Fibroblast of the conjunctiva (primary cell): ENCODE measurements at places on chromosomes 13 and 19.

DNA sequence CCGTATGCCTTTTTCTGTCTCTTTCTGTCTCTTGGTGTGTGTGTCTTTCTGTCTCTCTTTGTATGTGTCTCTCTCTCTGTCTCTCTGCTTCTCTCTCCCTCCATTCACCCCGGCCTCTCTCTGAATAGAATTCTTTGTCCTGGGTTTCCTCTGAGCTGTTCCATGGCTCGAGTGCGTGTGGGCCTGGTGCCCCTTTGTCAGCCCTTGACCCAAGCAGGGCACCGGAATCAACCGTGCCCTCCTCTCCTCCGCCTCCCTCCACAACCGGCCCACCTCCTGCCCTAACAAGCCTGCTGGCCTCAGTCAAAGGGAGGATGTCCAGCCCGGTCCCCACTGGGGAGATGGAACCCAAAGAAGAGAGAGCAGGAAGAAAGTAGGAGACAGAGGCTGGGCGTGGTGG is 3.2 kb downstream of the AXL start:
- no peak for DNase-seq

DNA sequence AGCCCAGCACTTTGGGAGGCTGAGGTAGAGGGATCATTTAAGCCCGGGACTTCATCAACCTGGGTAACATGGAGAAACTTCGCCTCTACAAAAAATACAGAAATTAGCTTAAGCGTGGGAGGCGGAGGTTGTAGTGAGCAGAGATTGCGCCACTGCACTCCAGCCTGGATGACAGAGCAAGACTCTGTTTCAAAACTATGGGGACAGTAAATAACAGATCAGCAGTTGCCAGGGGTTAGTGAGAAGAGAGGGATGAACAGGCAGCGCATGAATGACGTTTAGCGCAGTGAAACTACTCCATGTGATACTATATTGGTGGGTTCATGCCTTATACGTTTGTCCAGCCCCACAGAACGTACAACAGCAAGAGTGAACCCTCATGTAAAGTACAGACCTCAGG is 7.1 kb upstream of the ICAM3 start:
- DNase-seq, result no peak

GRCh38 chr19:10043286-10043927 is 30.1 kb downstream of the RDH8 start:
- DNase-seq, result no peak

GRCh38 chr13:36998624-36999041 is 507 bp downstream of the ALG5 start:
- DNase-seq, result no peak

GRCh38 chr13:80901111-80901510 is 560.2 kb upstream of the SPRY2 start:
- DNase-seq, result no peak

DNA sequence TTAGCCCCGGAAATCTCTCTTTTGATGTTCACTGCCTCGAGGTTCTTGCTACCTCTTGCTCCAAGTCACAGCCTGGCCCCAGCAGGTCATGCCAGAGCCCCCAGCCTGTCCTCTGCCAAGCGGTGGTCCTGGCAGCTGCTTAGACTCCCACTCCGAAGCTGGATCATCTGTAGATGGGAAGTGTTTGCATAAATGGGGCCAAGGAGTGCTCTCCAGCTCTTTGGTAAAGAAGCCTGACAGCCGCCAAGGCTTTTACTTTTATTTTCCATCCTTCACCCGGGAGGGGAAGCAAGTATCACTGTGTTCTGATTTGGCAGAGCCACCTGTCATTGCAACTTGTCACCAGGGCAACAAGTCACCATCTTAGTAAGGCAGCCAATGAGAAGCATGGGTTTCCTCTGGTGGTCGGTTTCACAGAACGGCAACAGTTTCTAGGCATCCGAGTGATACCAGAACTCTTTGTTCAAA is 10.6 kb upstream of the RETN start:
- no peak for DNase-seq

DNA sequence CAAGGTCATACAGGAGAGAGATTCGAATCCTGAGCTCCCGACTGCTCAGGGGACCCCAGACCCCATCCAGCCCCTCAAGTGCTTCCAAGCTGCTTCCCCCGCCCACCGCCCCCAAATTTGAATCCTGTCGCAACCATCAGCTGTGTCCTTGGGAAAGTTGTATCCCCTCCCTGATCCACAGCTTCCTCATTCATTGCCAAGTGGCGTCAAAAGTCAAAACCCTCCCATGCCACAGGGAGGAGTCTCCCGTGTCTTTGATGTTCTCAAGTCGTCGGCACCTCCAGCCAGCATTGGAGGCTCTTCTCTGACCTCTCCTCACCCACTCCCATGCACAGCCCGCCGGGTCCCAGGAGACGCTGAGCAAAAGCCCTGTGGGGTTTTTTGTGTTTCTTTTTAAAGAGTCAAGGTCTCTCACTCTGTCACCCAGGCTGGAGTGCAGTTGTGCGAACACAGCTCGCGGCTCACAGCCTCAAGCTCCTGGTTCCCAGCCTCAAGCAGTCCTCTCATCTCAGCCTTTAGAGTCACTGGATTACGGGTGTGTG is 2.8 kb upstream of the IFI30 start:
- DNase-seq, result no peak

DNA sequence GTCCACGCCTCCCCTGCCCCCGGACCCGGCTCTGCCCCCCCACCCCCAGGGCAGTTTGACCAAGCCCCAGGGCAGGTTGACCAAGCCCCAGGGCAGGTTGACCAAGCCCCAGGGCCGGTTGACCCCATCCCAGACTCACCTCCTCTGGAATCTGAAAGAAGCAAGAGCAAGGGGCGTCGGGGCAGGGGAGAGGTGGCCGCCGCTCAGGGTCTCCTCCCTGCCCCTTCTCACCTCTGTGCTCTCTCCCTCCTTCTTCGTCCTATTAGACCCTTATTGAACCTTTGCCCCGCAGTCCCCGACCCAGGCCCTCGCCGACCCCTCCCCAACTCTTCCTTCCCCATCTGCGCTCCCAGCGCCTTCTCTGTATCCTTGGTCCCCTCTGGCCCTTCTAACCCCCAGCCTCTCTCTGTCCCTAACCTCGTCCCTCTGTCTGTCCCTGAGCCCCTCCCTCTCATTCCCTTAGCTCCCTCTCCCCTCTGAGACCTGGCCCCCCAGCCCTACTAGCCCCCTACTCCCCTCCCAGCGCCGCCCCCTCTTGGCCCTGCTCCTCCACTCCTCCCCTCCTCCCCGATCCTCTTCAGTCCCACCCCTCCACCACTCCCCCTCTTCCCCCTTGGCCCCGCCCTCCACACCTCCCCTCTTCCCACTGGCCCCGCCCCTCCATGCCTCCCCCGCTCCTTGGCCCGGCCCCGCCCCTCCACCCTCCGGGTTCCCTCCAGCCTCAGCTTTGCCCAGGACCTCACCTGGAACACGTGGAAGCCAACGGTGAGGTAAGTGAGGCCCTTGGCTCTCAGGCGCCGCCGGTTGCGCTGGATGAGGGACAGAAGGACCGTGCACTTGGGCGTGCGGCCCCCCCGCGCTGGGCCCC is 7.6 kb downstream of the CAPN12 start:
- DNase-seq, result no peak

DNA sequence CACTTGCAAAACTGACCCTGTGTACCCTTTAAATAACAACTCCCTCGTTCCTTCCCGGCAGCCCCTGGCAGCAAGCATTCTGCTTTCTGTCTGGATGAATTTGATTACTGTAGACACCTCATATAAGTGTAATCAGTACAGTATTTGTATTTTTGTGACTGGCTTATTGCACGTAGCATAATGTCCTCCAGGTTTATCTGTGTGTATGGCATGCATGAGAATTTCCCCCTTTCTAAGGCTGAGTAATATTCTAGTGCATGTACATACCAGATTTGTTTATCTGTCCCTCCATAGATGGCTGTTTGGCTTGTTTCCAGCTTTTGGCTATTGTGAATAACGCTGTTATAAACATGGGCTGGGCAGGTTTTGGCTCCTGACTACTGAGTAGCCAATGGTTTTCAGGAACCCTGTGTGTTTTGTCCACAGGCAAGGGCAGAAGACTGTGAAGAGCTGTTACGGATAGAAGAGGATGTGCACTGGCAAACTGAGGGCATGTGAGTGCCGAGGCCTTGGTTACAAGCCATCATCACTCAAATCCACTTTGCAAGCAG is 98.0 kb downstream of the ESD start:
- no peak for DNase-seq

GRCh38 chr13:33369073-33369472 is 83.5 kb upstream of the STARD13 start:
- DNase-seq, result no peak

DNA sequence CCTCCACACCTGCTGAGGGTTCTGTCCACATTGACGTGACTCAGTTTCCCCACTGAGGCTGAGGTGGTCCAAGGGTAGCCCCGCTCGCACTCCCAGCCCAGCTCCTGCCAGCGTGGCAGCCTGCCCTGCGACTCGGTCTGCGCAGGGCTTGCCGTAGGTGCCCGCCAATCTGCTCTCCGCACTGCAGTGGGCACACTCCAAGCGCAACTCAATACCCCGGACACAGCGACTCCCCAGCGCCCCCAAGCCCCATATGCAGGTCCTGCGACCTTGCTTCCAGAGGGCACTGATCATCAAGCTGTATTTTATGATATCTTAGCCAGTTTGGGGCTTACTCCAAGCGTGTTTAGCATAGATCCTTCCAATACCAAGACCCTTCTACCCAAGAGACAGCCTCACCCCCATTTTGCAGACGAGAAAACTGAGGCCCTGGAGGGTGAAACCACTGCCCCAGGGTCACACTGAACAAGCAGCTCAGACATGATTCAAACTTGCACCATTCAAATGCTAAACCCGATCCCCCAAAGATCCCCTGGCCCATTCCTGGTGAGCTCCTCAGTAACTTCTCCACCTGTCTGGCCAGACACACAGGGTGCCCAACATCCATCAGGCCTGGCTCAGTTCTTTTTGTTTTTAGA is 13.5 kb downstream of the PTPRS start:
- DNase-seq, result no peak

- no peak for DNase-seq
These were observed 206.5 kb upstream of the TSHZ3 start for GRCh38 chr19:31555634-31556215.

DNA sequence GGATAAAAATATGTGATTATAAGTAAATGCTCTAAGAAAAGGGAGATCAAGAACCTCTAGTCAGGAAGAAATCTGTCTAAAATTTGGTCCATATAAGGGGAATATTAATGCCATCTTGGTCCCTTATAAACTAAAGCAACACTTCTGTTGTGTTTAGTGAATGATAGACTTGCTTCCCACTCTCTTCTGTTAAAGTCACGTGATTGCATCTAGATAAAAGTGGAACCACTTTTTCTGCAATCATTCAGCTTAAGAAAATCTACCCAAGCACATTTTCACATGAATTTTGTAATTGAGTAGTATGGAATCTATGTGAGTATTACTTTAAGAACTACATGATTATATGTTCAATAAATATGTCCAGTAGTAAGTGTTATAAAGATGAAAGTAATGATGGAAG is 782.9 kb upstream of the MIR17HG start:
- DNase-seq, result no peak

GRCh38 chr13:27973291-27973690 is 4.2 kb upstream of the CDX2 start:
- no peak for DNase-seq

- no peak for DNase-seq
These were observed 30.7 kb downstream of the GPR180 start for GRCh38 chr13:94632226-94632980.

GRCh38 chr13:110529522-110530311 is 31.8 kb downstream of the RAB20 start:
- DNase-seq, result no peak

DNA sequence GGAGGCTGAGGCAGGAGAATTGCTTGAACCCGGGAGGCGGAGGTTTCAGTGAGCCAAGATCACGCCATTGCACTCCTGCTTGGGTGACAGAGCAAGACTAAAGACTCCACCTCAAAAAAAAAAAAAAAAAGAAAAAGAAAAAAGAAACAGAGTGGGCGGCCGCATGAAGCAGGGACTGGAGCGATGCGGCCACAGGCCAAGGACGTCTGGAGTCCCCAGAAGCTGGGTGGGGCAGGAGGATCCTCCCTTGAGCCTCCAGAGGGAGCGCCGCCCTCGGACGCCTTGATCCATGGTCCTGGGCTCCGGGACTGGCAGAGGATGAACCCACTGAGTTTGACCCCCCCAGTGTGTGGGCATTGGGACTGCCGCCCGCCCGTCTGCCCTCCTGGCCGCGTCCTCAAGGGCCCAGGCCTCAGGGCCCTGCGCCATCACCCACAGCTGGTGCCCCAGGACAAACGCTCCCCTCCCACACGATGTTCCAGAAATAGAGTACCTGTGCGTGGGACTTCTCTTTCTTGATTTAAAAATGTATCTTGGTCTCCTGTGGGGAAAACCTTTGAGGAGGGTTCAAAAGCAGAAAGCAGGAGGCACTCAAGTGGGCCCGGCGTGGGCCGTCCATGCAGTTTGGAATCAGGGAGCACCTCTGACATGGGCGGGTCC is 15.5 kb downstream of the BTBD2 start:
- no peak for DNase-seq

- DNase-seq, result no peak
These were observed 835 bp downstream of the RSPH6A start for GRCh38 chr19:45814166-45814780.

DNA sequence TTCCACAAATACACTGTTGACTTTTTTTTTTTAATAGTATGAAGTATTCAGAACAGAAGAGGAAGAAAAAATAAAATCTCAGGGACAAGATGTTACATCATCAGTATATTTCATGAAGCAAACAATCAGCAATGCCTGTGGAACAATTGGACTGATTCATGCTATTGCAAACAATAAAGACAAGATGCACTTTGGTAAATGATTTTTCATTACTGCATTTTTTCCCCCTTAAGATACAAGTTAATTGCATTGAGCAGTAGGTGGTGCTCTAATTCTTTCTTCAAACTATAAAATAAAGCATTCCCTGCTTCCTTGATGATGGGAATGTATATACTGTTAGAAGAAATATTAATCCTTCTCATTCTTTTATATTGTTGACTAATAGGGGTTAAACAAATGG is 17.1 kb downstream of the UCHL3 start:
- peak; percentile 17 for DNase-seq

- DNase-seq, result no peak
These were observed 108.9 kb downstream of the RBM26 start for GRCh38 chr13:79297128-79297527.

- DNase-seq, result no peak
These were observed 11.0 kb downstream of the FRY start for GRCh38 chr13:32042551-32042950.

- no peak for DNase-seq
These were observed 2.7 kb downstream of the ING1 start for GRCh38 chr13:110716247-110716515.

DNA sequence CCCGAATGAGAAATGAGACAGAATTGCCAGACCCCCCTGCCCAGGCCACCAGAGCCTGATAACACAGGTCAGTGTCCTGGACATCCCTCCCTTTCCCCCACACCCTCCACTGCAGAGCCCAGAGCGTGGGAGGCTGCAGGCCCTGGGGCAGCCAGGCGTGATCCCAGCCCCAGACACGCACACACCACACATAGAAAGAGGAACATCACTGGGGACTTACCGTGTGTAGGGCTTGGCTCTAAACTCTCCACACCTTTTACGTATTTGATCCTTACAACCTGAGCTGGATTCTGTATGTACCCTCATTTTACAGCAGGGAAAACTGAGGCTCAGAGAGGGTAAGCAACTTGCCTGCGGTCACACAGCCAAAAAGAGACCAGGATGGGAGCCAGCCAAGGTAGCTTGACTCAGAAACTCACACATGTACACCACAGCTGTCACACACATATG is 334 bp upstream of the ANGPTL6 start:
- no peak for DNase-seq

- DNase-seq, result no peak
These were observed 17.0 kb downstream of the PAK4 start for GRCh38 chr19:39142630-39143029.
